ENCODE measurements at places on chromosomes 12 and 14.

GRCh38 chr14:54709444-54709843 is 142.5 kb downstream of the SAMD4A start:
- peaks cover 10% of the 10 kb centered on the region for H3K36me3 ChIP-seq
- DNase-seq: no peak
- H3K27me3 ChIP-seq: no peaks in the 10 kb centered on the region
- H3K4me3 ChIP-seq: no peak overlapping the region

DNA sequence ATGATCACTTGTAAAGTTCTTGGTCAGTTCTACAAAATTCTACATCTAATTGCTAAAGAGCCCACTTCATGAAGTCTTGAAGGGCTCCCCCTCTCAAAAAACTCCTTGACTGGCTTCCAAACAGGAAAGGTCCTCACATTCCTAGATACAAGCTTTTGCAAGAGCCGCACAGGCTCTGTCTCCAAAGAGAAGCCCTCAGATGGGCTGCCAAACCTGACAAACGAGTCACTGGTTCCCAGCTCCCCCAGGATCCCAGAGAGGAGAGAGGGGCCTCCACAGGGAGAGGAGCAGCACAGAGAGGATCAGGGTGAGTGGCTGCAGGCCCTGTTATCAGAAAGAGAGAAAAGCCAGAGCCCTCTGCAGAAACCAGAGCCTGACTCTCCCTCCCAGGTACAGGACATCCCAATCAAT is 5.8 kb downstream of the NID2 start:
- H3K4me1 ChIP-seq: peaks cover 3% of the 10 kb centered on the region
- DNase-seq: no peak
- no peaks in the 10 kb centered on the region for H3K36me3 ChIP-seq
- H3K27ac ChIP-seq: no peak overlapping the region

GRCh38 chr12:12927211-12928079 is 24.5 kb downstream of the GPRC5D start:
- no peaks in the 10 kb centered on the region for H3K27me3 ChIP-seq
- DNase-seq: peak; percentile 58
- H3K4me1 ChIP-seq: peaks cover 3% of the 10 kb centered on the region
- peak overlapping the region; percentile 73 for H3K27ac ChIP-seq

GRCh38 chr14:22546722-22547071 is 42.3 kb downstream of the DAD1 start:
- H3K4me1 ChIP-seq: peaks cover 90% of the 10 kb centered on the region
- peaks cover 95% of the 10 kb centered on the region for H3K36me3 ChIP-seq
- H3K27ac ChIP-seq: peak overlapping the region; percentile 93
- no peak for DNase-seq

GRCh38 chr14:20683891-20684661 is at the start of gene RNASE4:
Gene RNASE4, plus strand, starts transcription at chr14:20684560. Its CDS starts 14,812 bp downstream, at chr14:20699372.
- DNase-seq: peak; percentile 78
- H3K4me3 ChIP-seq: no peak within 1 kb of the TSS
- H3K27me3 ChIP-seq: peaks cover 5% of the 10 kb centered on the region

- H3K4me1 ChIP-seq: no peaks in the 10 kb centered on the region
- H3K4me3 ChIP-seq: no peak overlapping the region
- DNase-seq: no peak
- no peak overlapping the region for H3K27ac ChIP-seq
- H3K27me3 ChIP-seq: peaks cover 5% of the 10 kb centered on the region
- H3K36me3 ChIP-seq: no peaks in the 10 kb centered on the region
Observed at GRCh38 chr12:105523164-105524057, 192.9 kb downstream of the C12orf75 start.

DNA sequence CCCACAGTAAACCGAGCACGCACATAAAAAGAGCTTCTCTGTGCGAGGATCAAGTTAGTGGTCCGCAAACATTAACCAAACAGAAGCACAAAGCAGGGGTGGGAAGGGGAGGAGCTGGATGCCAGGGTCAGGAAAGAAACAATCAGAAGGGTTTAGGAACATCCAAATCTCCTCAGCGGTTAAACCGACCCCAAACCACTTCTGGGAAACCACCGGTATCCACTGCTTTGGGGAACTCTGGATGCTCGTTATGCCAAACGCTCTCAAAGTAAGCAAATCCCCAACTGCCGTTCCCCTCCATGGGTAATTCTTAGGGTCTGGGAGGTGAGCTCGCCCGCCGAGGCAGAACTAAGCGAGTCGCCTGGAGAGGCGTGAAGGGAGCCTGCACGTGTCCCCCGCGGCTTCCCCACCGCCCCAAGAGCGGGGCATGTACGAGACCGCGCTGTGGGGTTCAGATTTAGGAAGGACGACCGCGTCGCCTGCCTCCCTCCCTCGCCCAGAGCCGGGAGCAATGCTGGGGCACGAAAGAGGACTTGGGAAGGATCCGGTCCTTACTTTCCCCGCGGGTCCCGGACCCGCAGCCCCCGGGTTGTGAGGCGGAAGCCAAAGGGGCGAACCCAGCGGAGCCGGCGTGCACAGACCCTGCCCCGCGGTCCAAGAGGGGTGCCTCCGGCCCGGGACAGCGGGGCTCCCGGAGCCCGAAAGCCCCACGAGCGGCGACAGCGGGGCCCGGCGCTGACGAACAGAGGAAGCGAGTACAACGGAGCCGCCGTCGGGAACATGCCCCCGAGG is 711 bp downstream of the SBNO1 start:
- H3K27ac ChIP-seq: peak overlapping the region; percentile 95
- peak overlapping the region; percentile 93 for H3K4me3 ChIP-seq
- peaks cover 1% of the 10 kb centered on the region for H3K36me3 ChIP-seq
- DNase-seq: peak; percentile 44
- no peaks in the 10 kb centered on the region for H3K27me3 ChIP-seq
- peaks cover 16% of the 10 kb centered on the region for H3K4me1 ChIP-seq

DNA sequence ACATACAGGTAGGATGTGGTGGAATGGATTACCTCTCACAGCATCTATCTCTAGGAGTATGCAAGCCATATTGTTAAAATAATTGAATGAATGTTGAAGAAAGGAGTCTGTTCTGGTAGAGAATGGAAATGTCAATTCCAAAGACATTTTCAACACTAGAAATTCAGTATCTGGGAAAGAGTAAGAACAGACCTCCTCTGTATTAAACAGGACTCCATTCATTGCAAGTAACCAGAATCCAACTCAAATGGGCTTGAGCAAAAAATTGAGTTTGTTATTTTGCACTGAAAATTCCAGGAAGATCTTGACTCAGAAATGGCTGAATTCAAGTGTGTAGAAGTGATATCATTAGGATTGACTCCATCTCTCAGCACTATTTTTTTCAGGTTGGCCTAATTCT is 168.1 kb downstream of the C12orf42 start:
- no peaks in the 10 kb centered on the region for H3K27me3 ChIP-seq
- H3K4me1 ChIP-seq: no peaks in the 10 kb centered on the region
- DNase-seq: no peak
- H3K4me3 ChIP-seq: no peak overlapping the region

DNA sequence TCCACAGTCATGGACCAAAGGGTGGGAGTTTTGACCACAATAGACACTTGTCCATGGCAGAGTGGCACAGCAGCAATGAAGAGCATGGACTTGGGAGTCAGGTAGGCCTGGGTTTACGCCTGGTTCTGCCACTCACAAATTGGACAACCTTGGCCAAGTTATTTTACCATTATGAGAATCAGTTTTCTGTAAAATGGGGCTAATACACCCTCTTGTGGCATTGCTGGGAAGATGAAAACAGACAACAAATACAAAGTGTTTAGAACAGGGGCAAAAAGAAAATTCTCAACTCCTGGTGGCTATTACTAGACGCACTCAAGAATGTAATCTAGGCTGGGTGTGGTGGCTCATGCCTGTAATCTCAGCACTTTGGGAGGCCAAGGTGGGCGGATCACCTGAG is 2.6 kb downstream of the C12orf43 start:
- no peak overlapping the region for H3K27ac ChIP-seq
- no peak for DNase-seq
- H3K4me1 ChIP-seq: peaks cover 17% of the 10 kb centered on the region
- H3K36me3 ChIP-seq: peaks cover 4% of the 10 kb centered on the region
- H3K4me3 ChIP-seq: peak overlapping the region; percentile 22

- H3K36me3 ChIP-seq: no peaks in the 10 kb centered on the region
- peaks cover 12% of the 10 kb centered on the region for H3K27me3 ChIP-seq
- no peak overlapping the region for H3K4me3 ChIP-seq
- no peak for DNase-seq
- H3K27ac ChIP-seq: no peak overlapping the region
- H3K4me1 ChIP-seq: no peaks in the 10 kb centered on the region
Observed at GRCh38 chr14:101103321-101103901, 199.9 kb upstream of the RTL1 start.

DNA sequence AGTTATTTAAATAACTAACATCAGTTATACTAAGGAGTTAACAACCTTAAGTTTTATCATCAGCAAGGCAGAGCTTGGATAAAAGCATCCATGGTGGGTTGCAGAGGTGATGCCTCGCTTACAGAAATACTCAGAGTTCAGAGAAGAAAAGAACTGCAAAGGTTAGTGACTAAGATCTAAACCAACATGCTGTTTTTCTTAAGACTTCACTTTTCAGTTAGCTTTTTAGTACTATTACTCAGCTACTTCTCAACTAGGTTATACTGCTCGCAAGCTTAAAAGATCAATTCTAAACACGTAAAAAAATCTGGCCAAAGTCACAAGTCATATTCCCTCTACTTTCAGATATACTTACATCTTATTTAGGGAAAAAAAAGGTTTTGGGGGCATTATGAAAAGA is 2.8 kb downstream of the PPP1CC start:
- H3K27me3 ChIP-seq: no peaks in the 10 kb centered on the region
- H3K4me3 ChIP-seq: peak overlapping the region; percentile 99
- H3K4me1 ChIP-seq: peaks cover 60% of the 10 kb centered on the region
- no peak for DNase-seq

DNA sequence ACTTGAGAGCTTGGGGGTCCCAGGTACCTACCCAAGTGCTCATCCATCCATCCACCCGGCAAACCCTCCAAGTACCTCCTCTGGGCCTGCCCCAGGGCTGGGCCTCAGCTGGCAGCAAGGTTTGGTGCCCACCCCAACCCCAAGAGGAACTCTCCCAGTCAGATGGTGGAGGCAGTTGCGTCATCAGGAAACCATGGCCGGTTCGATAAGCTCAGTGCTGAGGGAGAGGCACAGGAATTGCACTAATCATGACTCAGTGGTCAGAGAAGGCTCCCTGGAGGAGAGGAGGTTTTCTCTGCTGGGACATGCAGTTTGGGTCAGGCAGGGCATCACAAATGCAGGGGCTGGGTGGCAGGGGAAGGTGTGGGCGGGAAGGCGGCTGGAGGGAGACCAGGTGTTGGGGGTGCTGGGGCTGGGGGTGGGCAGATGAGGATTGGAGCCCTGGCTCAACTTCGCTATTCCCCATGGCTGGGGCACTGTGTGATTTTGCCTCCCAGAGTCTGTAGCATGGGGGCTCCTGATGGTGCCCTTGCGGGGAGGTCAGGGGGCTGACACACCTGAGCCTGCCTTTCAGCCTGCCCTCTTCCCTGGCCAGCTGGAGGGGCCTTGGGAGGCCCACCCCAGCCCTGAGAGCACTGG is 32.2 kb downstream of the SH2B3 start:
- H3K27me3 ChIP-seq: no peaks in the 10 kb centered on the region
- H3K27ac ChIP-seq: peak overlapping the region; percentile 96
- H3K4me3 ChIP-seq: peak overlapping the region; percentile 67

DNA sequence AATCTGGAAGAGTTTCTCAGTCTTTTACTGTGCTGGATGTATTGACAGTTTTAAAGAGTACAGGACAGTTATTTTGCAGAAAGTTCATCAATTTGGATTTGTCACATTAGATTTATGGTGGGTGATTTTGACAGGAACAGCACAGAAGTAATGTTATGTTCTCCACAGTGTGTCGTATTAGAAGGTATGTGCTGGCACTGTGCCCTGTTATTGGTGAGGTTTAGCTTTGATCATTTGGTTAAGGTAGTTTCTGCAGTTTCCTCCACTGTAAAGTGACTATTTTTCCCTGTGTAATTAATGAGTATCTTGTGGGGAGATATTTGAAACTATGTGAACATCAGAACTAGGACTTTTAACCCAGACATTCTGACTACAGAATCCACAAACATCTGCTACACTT is 308.5 kb upstream of the TBX3 start:
- H3K4me3 ChIP-seq: no peak overlapping the region
- H3K36me3 ChIP-seq: peaks cover 2% of the 10 kb centered on the region
- H3K27me3 ChIP-seq: peaks cover 9% of the 10 kb centered on the region

GRCh38 chr14:68694516-68695235 is 98.2 kb downstream of the ZFP36L1 start:
- H3K27ac ChIP-seq: no peak overlapping the region
- no peak for DNase-seq
- H3K36me3 ChIP-seq: no peaks in the 10 kb centered on the region
- H3K27me3 ChIP-seq: no peaks in the 10 kb centered on the region

GRCh38 chr14:74616507-74616906 is 4.5 kb upstream of the LTBP2 start:
- no peaks in the 10 kb centered on the region for H3K36me3 ChIP-seq
- H3K27ac ChIP-seq: no peak overlapping the region
- H3K4me1 ChIP-seq: peaks cover 54% of the 10 kb centered on the region
- no peak for DNase-seq
- no peak overlapping the region for H3K4me3 ChIP-seq

GRCh38 chr12:11689591-11690186 is 40.2 kb downstream of the ETV6 start:
- peaks cover 10% of the 10 kb centered on the region for H3K4me1 ChIP-seq
- H3K36me3 ChIP-seq: peaks cover 13% of the 10 kb centered on the region
- H3K4me3 ChIP-seq: no peak overlapping the region
- no peak overlapping the region for H3K27ac ChIP-seq

- H3K4me1 ChIP-seq: peaks cover 64% of the 10 kb centered on the region
- peaks cover 10% of the 10 kb centered on the region for H3K36me3 ChIP-seq
- no peaks in the 10 kb centered on the region for H3K27me3 ChIP-seq
- DNase-seq: no peak
Observed at GRCh38 chr14:103393676-103394626, 8.7 kb downstream of the MARK3 start.

- no peaks in the 10 kb centered on the region for H3K4me1 ChIP-seq
- no peaks in the 10 kb centered on the region for H3K36me3 ChIP-seq
- no peaks in the 10 kb centered on the region for H3K27me3 ChIP-seq
- DNase-seq: no peak
Observed at GRCh38 chr14:43408472-43408871, 1098.6 kb downstream of the FSCB start.

- H3K4me3 ChIP-seq: no peak overlapping the region
- no peak for DNase-seq
- no peaks in the 10 kb centered on the region for H3K36me3 ChIP-seq
- H3K27ac ChIP-seq: no peak overlapping the region
- no peaks in the 10 kb centered on the region for H3K27me3 ChIP-seq
Observed at GRCh38 chr12:97711392-97711791, 248.8 kb downstream of the RMST start.

DNA sequence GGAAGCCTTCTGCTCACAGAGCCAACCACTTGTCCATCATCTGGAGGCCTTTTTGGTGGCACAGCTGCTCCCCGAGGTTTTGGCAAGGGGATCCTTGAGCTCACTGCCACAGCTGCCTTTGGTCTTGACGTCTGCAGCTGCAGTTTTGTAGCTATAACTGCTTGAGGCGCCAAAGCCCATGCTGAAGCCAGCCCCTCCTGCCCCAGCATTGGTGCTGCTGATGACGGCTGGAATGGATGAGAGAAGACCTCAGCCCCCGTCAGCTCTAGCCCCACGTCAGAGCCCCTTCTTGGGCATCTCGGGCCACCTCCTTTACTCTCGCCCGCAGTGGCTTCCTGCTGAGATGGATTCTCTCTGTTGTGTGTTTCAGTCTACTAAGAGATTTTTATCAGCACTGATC is 12.3 kb upstream of the KRT74 start:
- H3K27me3 ChIP-seq: no peaks in the 10 kb centered on the region
- no peaks in the 10 kb centered on the region for H3K36me3 ChIP-seq
- no peak overlapping the region for H3K4me3 ChIP-seq
